ENCODE measurements at places on chromosomes 1 and 21. TPM values are rescaled to one million over a fixed set of nuclear protein-coding genes. Genes with fewer than 3 reads are reported as not detected.

The IRF6 gene
- 2.1 TPM for total RNA-seq

The MAN1C1 gene
- total RNA-seq, result 15.8 TPM

The ELAPOR1 gene
- 0.85 TPM for total RNA-seq

The PLA2G2F gene
- total RNA-seq, result not detected

The SAMSN1 gene
- not detected for total RNA-seq

Data from hair follicle dermal papilla cell (primary cell).